ENCODE measurements at places on chromosomes 5 and 9.

DNA sequence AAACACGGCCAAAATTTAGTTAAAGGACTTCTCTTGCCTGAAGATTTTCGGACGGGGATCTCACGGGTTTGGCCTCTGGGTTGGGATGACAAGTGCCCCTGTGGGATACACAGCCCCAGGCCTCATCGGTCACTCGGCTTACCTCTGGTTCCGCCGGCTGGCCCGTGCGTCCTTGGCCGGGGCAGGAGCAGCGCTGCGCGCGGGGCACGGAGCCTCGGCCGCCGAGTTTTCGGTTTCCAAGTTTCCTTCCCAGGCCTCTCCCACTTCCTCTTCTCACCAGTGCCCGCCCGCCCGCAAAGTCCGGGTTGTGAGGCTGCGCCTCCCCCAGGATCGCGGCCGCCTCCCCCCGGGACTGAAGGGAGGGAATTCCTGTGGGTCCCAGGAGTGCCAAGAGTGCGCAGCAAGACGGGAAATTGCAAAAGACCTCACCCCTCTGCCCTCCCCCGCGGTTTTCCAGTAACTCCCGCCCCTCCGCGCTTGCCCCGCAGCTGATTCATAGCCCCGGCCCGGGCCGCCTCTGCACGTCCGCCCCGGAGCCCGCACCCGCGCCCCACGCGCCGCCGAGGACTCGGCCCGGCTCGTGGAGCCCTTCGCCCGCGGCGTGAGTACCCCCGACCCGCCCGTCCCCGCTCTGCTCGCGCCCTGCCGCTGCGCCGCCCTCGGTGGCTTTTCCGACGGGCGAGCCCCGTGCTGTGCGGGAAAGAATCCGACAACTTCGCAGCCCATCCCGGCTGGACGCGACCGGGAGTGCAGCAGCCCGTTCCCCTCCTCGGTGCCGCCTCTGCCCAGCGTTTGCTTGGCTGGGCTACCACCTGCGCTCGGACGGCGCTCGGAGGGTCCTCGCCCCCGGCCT lies at the start of gene OSMR:
Gene OSMR (plus strand): TSS at position 487 of the 853 bp plus-strand sequence. CDS start 23,033 bp downstream, outside the sequence.
- DNase-seq = no peak

GRCh38 chr5:169097374-169098326 lies 203.3 kb downstream of the SLIT3 start:
- DNase-seq = no peak

GRCh38 chr9:70747261-70747718 lies 332.8 kb upstream of the KLF9 start:
- DNase-seq = no peak

DNA sequence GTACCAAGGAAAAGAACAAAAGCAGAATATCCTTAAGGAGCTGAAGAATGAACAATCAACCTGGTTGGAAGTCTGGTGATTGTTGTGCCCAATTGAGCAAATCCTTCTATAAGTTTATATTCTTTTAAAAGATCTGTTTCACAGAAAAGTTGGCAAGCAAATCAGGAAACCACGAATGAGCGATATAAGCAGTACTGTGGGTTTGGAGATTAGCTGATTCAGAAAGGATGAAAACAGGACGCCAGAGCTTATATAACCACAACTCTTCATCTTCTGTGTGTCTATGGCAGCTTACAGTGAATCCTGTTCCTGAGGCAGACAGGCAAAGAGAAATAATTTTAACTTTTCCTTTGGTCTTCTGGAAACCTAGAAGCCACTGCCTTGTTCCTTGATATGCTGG lies 61.7 kb downstream of the SLC38A9 start:
- peak; percentile 4 for DNase-seq

DNA sequence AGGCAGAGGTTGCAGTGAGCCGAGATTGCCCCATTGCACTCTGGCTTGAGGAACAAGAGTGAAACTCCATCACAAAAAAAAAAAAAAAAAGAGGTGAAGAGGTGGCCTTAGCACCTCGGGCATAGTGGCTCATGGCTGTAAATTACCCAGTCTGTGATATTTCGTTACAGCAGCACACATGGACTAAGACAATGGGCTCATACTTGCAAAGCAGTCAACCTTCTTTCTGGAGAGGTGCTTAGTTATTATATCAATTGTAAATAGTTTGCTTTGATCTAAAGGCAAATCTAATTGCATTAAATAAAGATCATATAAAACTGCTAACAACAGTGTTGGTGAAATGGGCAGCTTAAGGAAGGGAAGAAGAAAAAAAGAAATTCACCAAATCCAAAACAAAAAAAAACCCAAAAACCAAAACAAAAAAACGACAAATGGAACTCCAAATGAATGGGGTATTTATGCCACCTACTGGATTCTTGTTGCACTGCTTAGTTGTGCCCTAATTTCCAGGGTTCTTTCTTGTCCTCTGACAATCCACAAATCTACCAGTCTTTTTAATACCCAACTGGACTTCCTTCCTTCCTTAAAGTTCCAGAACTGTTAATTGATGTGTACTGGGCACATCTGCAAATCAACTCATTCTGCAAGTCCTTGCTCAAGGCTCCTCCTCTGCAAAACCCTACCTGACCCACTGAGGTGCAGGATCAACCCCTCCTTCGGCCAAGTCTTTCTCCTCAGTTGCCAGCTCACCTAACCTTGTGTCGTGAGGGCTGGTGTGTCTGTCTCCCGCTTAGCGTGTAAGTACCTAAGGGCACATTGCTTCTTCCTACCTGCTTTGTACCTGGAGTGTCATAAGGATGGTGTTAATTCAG lies 35.0 kb upstream of the DMRT1 start:
- DNase-seq = no peak

DNA sequence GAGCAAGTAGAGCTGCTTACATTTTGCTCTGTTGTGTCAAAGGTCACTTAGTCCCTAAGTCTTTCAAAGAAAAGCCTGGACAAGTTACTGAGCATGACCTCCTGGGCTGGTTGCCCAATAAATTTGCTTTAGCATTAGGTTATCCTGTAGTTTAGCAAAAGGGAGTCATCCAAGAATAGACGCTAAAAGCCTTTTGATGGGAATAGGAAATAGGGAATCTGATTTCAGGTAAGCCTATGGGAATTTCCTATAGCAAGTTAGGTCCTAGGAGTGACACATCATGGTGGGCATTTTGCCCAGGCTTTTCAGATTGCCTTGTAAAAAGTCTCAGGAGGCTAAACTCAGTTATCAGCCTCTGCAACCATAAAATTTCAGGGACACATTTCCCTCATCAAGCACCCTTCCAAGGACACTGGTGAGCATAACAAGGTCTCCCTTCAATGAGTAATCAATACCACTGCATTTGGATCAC lies 67.6 kb upstream of the RANBP3L start:
- no peak for DNase-seq

- no peak for DNase-seq
Measured at GRCh38 chr5:6273090-6273735, 105.1 kb downstream of the MED10 start.

DNA sequence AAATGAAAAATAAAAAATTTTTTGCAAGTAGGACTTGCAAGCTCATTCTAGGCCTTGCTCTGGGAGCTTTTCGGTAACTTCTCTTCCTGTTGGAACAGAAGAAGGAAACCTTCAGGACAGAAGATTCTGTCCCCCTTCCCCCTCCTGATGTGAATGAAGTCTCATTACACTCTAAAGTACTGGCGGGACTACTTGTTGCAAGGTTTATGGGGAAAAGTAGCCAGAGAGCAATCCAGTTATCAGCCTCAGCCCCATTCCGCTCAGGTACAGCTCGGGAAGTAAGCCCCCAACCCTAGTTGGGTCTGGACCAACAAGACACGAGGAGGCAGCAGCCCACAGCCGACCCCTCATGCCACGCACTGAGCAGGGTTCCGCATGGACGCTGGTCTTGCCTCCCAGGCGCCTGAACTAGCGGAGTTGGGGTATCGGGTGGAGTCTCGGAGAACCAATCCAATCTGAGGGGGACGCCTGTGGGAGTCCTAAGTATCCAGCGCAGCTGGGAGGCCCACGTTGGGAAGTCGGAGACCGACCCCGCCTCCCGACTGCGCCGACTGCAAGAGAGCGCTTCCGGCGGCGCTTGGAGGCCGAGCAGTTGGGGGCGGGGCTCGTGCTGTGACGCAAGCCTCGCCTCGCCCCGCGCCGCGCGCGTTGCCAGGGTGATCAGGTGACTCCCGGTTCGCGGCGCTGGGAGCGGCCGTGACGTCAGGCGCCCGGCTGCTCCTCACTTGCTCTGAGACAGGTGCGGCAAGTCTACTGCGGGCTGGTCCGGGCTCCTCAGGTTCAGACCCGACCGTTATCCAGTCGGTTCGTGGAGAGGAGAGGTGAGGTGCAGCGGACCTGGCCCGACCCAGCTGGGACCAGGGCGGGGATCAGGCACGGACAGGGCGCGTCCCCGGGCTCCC lies at the start of gene CYSTM1:
Gene CYSTM1 (plus strand): TSS at position 724 of the 902 bp plus-strand sequence. CDS start 19,278 bp downstream, outside the sequence.
- peak; percentile 88 for DNase-seq

- DNase-seq = no peak
Measured at GRCh38 chr5:142634216-142635011, 51.5 kb downstream of the FGF1 start.

DNA sequence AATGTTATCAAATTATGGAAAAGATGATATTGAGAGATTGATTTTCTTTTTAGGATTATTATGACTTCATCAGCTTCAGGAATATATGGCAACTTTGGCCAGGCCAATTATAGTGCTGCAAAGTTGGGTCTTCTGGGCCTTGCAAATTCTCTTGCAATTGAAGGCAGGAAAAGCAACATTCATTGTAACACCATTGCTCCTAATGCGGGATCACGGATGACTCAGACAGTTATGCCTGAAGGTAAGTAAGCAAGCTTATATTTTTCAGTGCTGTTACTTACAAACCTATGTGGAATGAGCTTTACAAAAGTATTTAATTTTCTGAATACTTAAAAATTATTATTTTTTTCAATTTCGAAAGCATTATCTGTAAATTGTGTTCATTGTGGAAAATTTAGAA lies 26.5 kb downstream of the HSD17B4 start:
- no peak for DNase-seq

- no peak for DNase-seq
Measured at GRCh38 chr5:147831465-147831864, at the start of gene SPINK1. Gene SPINK1, minus strand, starts transcription at chr5:147831671. Its CDS starts 94 bp downstream, at chr5:147831577.

DNA sequence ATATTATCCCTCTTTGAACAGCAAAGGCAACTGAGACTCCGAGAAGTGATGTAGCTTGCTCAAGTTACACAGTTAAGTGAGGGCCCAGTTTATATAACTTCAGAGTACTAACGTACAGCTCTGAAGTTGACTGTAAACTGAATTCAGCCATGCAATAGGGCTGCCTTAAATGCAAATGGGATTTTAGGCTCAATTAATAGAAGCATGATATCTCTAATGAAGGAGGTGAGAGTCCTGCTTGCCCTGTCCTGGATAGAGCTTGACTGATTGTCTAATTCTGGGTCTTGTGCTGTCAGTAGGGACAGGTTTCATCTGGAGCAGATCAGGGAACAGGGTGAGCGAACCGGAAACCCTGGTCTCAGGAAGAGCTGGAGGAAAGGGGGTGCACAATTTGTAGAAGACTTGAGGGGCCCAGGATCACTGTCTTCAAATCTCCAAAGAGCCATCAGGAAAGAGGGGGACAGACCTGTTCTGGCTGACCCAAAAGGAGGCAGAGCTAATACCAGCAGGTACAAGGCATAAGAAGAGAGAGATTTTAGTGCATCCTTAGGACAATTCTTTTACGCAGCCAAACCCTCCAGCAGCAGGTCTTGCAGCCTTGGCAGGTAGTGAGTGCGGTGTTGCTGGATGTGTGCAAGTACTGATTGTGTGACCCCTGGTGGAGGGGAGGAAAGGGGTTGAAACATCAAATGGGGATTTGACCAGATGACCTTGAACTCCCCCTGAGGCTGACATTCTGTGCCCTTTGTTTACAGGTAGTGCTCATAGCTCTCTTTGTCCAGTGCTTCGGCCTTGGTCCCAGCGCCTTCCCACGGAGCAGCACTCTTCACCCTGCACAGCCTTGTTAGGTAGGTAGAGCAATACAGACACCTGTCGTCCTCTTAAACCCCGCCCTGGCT lies 13.0 kb downstream of the GSN start:
- no peak for DNase-seq

GRCh38 chr5:35285011-35285410 lies 54.7 kb upstream of the PRLR start:
- DNase-seq = no peak

Data from stimulated activated CD4-positive, alpha-beta T cell treated with anti-CD3 and anti-CD28 coated beads, Interleukin-12 subunit alpha, Interleukin-12 subunit beta, amount 100 ng/mL, for 48 hours (primary cell).